ENCODE measurements at places on chromosomes 3 and 15. TPM values are rescaled to one million over a fixed set of nuclear protein-coding genes. Genes with fewer than 3 reads are reported as not detected.
A peak's percentile ranks its signal among the peaks of the same experiment; 100 is the strongest.

- DNase-seq: no peak
These were observed 10.0 kb upstream of the GRAMD2A start for GRCh38 chr15:72207558-72208085.

GRCh38 chr15:67149068-67149772 is 83.8 kb downstream of the SMAD3 start:
- DNase-seq: no peak

Gene THPO
- not detected for total RNA-seq

- DNase-seq: no peak
These were observed 333.1 kb downstream of the CLSTN2 start for GRCh38 chr3:140268103-140268502.

- DNase-seq: no peak
These were observed 9.6 kb upstream of the TIPARP start for GRCh38 chr3:156664831-156665178.

- no peak for DNase-seq
These were observed 528 bp downstream of the LPCAT4 start for GRCh38 chr15:34366271-34367065.

- no peak for DNase-seq
These were observed 174.0 kb downstream of the RAB11A start for GRCh38 chr15:66043264-66043663.

DNA sequence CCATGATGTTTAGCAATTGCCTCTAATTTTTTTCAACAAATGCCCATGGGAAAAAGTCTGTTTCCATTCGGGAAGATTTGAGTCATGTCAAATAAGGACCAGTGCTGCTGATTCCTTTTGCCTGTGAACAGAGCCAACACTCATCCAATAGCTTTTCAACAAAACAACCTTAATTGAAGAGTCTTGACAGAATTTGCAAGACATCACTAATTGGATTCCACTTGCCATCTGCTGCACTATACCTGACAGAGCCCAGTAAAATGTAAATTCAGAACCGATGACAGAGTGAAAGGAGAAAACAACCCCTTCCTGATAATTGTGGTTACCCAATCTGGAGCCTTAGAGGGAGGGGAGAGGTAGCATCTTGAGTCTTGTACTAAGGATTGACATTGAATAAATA is 426.7 kb downstream of the AGBL1 start:
- no peak for DNase-seq

GRCh38 chr3:24494618-24495325 is at the start of gene THRB:
TSS of gene THRB (minus strand) at chr3:24494850.
- DNase-seq: peak; percentile 88

GRCh38 chr15:100934726-100935125 is 15.6 kb downstream of the LRRK1 start:
- no peak for DNase-seq

GRCh38 chr3:177177749-177178221 is 19.5 kb downstream of the TBL1XR1 start:
- DNase-seq: no peak

DNA sequence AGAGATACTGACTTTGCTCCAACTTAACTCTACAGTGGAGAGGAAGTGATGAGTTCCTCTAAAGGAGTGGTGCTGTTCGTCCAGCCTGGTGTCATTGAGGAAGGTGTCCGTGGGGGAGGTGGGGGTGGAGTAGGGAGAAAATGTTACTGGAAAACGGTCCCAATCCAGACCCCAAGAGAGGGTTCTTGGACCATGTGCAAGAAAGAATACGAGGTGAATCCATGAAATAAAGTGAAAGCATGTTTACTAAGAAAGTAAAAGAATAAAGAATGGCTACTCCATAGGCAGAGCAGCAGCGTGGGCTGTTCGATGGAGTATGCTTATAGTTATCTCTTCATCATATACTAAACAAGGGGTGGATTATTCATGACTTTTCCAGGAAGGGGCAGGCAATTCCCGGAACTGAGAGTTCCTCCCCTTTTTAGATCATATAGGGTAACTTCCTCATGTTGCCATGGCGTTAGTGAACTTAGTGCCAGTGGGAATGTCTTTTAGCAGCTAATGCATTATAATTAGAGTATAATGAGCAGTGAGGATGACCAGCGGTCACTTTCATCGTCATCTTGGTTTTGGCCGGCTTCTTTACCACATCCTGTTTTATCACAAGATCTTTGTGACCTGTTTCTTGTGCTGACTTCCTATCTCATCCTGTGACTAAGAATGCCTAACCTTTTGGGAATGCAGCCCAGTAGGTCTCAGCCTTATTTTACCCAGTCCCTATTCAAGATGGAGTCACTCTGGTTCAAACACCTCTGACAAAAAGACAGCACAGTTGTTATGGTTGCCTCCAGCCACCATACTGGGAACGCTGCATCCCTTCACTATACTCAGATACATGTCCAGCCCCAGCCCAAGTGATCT is 38.6 kb downstream of the CLEC3B start:
- peak; percentile 14 for DNase-seq

DNA sequence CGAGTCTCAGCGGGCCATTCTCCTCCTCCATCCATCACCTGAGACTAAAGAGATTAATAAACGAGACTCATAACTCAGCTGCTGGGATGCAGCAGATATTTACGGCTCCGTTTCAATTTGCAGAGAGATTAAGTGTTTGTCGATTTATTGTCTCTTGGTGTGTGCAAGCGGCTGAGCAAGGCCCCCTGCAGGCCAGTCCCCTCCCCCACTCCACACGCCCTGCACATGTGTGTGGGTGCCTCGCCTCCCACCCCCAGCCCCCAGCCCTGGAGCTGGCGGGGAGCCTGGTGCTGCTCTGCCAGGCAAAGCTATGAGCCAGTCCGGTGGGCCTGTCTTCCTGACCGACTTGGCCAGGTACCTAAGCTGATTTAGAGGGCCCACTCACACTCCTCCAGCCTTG is 63.0 kb downstream of the CYP11A1 start:
- no peak for DNase-seq

DNA sequence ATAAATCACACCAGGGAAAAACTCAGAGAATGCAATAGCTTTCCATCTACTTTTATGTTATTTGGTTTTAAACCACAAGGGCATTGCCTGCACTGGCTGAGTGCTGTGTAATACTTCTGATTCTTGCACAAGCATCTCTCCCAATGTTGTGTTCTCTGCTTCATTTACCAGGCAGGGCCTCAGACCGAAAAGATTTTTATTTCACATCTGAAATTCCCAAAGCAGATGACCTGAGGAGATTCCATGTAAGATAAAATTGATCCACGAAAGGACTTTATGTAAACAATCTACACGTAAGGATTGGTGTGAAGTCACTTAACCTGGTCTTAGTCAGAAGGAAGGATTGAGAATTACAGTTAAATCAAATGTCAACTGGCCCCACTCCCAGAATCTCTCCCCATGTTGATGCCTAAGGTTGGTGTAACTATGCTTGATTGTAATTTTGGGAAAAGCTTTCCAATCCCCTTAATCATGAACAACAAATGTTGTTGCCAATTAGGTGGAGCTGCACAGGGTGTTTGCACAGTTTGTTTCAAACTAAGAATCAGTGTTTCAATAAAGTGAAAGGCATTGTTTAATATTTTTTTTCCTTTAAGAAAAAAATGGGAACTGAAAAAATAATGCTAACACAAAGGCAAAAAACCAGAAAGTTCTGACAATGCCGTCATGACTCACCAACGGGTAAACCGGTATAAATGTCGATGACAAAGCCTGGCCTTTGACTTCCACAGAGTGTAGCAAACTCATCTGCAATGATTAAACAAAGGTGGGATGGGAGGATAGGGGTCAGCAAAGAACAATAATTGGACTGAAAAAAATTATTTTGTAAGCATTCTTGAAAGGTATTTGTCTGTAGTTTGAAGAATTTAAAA is 128.6 kb downstream of the DUT start:
- no peak for DNase-seq

Gene LIPC
- not detected for total RNA-seq

DNA sequence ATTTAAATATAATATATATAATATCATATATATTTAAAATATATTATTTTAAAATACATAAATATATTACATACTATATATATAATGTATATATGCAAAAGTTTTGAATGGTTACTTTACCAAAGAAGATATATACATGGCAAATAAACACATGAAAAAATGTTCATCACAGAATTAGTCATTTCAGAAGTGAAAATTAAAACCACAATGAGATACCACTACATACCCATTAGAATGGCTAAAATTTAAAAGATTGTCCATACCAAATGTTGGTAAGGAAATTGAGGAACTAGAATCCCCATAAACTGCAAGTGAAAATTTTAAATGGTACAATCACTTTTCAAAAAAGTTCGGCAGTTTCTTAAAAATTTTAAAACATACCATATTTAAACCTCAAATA is 23.6 kb upstream of the COL8A1 start:
- DNase-seq: no peak

Gene SPINK8
- total RNA-seq: not detected

GRCh38 chr3:53235545-53235944 is 20.3 kb downstream of the TKT start:
- DNase-seq: no peak

- DNase-seq: peak; percentile 88
These were observed 300.0 kb upstream of the TPM1 start for GRCh38 chr15:62742409-62743171.

DNA sequence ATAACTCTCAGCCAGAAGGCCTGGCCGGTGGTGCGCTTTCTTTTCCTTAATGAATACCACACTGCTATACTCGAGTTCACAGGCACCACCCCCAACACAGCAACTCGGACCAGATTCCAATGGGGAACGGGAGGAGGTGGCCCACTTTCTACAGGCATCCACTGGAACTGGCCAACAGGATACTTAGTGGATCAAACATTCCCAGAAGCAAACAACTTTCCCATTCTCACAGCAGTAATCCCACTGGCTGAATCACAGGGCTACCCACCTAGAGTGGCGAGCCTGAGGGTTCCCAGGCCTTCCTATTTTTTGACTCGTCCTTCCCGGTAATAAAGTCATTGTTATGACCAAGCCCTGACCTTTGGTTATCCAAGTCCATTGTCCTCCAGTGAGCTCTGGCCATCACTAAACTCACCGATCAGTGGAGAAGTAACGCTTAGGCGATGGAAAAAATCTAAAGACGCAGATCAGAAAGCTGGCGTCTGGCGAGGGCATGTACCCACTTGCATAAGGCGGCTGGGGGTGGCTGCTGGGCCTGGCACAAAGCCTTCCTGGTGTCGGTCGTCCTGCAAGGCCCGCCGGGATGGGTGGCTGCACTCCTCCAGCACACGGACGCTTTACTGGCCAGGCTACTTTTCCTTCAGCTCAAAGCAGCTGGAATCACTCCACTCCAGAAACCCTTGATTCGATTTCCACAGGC is 1.2 kb downstream of the EOGT start:
- peak; percentile 83 for DNase-seq

DNA sequence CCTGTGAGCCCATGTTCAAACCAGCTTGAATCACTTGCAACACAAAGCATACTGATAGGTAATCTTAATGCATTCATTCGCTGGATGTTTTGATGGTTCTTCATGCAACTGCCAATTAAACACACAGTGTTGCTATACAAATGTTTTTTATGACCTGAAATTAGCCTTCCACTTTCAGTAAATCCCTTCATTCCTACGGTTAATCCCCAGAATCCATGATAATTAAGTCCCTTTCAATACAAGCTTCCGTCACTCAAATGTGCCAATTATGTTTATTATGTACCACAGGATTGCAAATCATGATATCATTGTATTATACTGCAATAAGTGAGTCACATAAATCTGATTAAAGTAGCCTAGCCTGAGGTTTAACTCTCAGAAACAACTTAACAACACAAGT is 14.5 kb upstream of the LYZL4 start:
- DNase-seq: no peak

Gene TLR9
- not detected for total RNA-seq

Gene ACSBG1
- total RNA-seq: not detected

DNA sequence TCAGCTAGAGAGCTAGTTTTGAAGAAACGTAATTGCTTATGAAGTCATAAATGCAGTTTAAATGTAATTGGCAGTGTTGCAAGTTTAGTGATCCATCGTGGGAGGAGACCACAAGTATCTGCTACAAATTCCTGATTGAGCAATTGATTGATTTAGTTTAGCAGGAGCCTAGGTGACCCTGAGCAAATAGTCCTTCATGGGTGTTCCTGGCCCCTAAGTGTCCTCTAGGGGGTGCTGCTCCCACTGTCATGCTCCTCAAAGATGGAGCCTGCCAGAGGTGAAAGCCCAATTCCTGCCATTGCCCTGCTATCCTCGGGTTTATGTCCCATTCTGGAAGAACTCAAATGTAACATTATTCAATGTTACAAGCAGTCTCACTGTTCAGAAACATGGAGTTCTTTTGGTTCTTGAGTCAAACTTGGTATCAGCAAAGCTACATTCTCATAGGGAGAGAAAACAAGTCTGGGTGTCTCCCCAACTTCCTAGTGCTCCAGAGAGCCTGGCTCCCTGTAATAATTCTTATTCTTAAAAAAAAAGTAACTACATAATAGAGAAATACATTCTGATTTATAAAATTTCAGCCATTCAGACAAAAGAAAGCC is 29.8 kb upstream of the SENP5 start:
- no peak for DNase-seq

DNA sequence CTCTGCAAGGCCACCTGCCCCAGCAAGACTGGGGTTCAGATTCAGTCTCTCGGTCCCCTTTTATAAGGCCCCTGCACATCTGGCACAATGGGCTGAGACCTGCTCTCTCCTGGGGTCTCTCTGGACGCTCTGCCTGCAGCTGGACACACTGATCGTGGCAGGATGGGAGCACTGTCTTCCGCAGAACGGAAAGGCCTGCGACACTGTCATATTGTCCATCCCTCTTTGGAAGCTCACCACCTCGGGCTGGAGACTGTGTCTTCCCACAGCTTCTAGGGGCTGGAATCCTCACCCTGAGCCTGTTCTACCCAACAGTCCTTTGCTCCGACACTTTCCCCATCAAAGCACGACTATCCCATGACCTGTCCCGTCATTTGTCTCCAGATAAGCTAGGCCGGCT is 11.5 kb upstream of the IGDCC4 start:
- no peak for DNase-seq

Gene HYAL1
- total RNA-seq: 49.5 TPM

DNA sequence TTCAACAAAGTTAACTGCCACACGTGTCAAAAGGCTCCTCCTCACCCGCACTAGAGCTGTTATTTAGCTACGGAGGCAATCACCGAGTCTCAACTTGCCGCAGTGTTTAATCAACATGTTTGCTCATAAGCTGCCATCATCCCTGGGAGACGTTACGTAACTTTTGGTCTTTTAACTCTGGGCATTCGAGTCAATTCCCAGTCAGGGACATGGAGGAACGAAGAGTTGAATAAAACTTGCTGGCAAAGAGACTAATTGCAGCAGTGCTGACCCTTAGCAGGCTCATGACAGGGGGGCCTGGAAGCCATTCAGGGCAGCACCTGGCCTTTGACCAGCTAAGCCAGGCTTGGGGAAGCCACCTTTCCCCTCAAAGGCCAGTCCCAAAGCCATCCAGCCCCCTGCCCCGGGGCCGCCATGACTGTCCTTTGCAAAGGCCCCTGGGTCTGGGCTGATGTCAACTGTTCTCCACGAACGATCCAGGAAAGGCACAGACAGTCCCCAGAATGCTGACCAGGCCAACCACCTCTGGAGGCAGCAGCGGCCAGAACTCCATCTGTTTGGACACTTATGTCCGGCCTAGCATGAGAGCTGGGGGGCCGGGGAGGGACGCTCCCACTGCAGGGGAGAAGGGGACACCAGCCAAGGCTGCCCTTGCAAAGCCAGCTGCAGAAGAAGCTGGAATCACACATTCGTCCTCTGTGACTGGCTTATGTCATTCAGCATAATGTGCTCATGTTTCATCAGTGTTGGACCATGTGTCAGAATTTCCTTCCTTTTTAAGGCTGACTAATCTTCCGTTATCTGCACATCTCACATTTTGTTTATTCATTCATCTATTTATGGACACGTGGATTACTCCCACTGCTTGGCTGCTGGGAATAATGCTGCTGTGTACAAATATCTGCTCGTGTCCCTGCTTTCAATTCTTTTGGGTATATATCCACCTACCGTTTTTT is 43.7 kb downstream of the PCSK6 start:
- no peak for DNase-seq

Measured in ascending aorta (tissue), 2 donors.